Endothelial cell (in vitro differentiated cells): ENCODE measurements at places on chromosomes 13 and 19. TPM values are rescaled to one million over a fixed set of nuclear protein-coding genes. Genes with fewer than 3 reads are reported as not detected.

Gene KASH5
- 0.26 TPM for total RNA-seq

Gene SOX21
- not detected for total RNA-seq

Gene IZUMO4
- total RNA-seq: 8.9 TPM

Gene RNF17
- not detected for total RNA-seq

Gene RRAS
- 23.9 TPM for total RNA-seq

DNA sequence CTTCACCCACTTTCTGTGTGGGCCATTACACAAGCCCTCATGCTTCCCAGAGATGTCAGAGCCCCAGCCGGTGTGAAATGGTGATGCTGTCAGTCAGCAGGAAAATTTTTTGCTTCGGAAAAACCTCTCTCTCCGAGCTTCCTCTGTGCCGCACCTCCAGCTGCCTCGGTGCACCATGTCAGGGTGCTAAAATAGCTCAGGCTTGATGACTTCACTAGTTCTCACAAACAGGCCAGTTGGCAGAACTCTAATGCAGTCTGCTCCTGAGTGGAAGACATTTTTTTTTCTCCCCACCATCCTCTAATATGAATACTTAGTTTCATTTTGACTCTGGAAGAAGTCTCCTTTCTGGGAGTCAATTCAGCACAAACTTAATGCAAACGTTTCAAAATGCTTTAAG lies 71.3 kb downstream of the KLF12 start:
- H3K4me1 ChIP-seq: peaks cover 17% of the 10 kb centered on the region
- peaks cover 2% of the 10 kb centered on the region for H3K27me3 ChIP-seq
- H3K4me3 ChIP-seq: no peak overlapping the region
- no peak for DNase-seq
- H3K36me3 ChIP-seq: no peaks in the 10 kb centered on the region

DNA sequence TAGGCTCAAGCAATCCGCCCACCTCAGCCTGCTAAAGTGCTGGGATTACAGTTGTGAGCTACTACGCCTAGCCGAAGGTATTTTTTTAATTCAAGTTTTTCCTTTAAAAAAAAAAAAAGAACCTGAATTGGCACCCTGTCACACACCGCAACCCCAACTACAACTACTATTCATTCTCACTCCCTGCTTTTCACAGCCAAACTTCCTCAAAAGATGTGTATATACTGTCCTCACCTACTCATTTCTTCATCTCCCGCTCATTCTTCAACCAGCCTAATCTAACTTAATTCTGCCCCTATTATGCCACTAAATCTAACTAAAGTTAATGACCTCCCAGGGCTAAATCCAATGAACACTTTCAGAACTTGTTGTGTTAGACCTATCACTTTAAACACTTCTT lies 12.7 kb upstream of the WBP4 start:
- no peak overlapping the region for H3K27ac ChIP-seq
- no peak for DNase-seq
- no peaks in the 10 kb centered on the region for H3K4me1 ChIP-seq
- peaks cover 18% of the 10 kb centered on the region for H3K36me3 ChIP-seq
- H3K27me3 ChIP-seq: no peaks in the 10 kb centered on the region
- peak overlapping the region; percentile 38 for H3K4me3 ChIP-seq

DNA sequence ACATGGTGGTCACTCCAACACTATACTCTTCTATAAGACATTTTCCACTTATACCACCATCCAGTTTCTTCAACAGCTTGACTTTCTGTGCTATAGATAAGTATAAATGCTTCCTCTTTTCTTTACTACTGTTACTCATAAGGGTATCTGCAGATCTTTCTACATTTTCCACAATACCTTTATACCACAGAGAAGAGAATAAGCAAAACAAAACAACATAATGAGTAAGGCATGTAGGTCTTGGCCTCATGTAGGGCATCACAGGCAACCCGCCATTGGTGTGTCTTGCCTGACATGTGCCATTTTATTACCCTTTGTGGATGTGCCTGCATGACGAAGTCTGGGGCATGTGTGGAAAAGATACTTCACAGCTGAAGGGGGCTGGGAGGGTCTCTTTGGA lies 265.3 kb upstream of the STARD13 start:
- DNase-seq: no peak
- no peaks in the 10 kb centered on the region for H3K36me3 ChIP-seq
- no peaks in the 10 kb centered on the region for H3K27me3 ChIP-seq

DNA sequence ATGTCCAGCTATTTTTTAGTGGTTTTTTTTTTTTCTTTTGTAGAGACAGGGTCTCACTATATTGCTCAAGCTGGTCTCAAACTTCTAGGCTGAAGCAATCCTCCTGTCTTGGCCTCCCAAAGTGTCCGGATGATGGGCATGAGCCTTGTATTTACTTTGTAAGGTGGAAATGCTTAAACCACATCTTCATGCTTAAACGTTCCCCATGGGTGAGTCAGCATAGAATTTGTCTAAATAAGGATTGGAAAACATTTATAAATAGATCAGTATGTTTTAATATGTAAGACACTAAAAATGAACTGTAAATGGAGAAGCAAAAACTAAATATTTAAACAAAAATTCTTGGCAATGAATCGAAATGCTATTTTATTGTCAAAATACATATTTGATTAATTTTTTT lies 698.0 kb downstream of the PCDH9 start:
- no peaks in the 10 kb centered on the region for H3K4me1 ChIP-seq
- H3K4me3 ChIP-seq: no peak overlapping the region
- no peaks in the 10 kb centered on the region for H3K27me3 ChIP-seq
- no peaks in the 10 kb centered on the region for H3K36me3 ChIP-seq
- no peak for DNase-seq

- H3K4me3 ChIP-seq: no peak overlapping the region
- no peak overlapping the region for H3K27ac ChIP-seq
- no peak for DNase-seq
- no peaks in the 10 kb centered on the region for H3K4me1 ChIP-seq
- peaks cover 25% of the 10 kb centered on the region for H3K36me3 ChIP-seq
These were observed 78.0 kb downstream of the ZC3H13 start for GRCh38 chr13:45974500-45974899.

- H3K36me3 ChIP-seq: peaks cover 15% of the 10 kb centered on the region
- H3K4me1 ChIP-seq: no peaks in the 10 kb centered on the region
- H3K27ac ChIP-seq: no peak within 1 kb of the TSS
These were observed at the start of gene PGLYRP2 for GRCh38 chr19:15479391-15480345. Gene PGLYRP2 (minus strand): TSS chr19:15479501. CDS start chr19:15479371, 130 bp downstream.

- H3K27me3 ChIP-seq: peaks cover 17% of the 10 kb centered on the region
- H3K4me3 ChIP-seq: no peak overlapping the region
- H3K27ac ChIP-seq: no peak overlapping the region
- no peak for DNase-seq
- H3K36me3 ChIP-seq: peaks cover 22% of the 10 kb centered on the region
These were observed 8.5 kb downstream of the PLEKHJ1 start for GRCh38 chr19:2227415-2228156.
